ENCODE measurements at places on chromosomes 11 and 22. TPM values are rescaled to one million over a fixed set of nuclear protein-coding genes. Genes with fewer than 3 reads are reported as not detected.

DNA sequence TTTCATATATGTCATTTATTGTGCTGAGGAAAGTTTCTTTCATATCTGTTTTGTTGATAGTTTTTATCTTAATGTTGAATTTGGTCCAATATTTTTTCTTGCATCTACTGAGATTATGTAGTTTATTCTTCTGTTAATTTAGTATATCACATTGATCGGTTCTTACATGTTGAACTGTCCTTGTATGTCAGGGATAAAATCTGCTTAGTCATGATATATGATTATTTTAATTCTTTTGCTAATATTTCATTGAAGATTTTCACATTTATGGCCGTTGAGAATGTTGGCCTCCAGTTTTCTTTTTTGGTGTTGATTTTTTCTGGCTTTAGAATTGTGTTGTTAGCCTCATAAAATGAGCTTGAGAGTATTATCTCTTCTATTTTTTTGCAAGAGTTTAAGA, 31.2 kb upstream of the CHORDC1 start:
- no peak for DNase-seq
- no peaks in the 10 kb centered on the region for H3K36me3 ChIP-seq
- no peaks in the 10 kb centered on the region for H3K27me3 ChIP-seq
- H3K4me1 ChIP-seq = no peaks in the 10 kb centered on the region
- H3K27ac ChIP-seq = no peak overlapping the region

DNA sequence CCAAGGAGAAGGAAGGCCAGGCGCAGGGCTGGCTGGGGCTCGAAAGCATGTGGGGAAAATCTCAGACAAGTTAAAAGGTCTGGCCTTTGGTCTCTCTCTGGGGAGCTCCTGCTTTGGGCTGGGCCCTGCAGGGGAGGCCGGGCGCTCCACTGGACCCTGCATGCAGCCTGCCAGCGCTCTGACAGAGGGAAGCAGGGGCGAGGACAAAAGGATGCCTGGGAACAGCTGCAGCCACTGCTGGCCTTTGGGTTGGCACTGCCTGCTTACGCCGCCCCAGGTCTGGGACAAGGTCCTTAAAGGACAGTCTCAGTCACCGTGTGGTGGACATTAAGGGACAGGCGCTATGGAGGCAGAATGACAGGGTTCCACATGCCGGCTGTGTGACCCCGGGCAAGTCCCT, 56.4 kb upstream of the TTLL12 start:
- DNase-seq = no peak
- H3K27me3 ChIP-seq = peaks cover 30% of the 10 kb centered on the region
- no peaks in the 10 kb centered on the region for H3K36me3 ChIP-seq
- H3K4me3 ChIP-seq = no peak overlapping the region
- H3K4me1 ChIP-seq = no peaks in the 10 kb centered on the region

DNA sequence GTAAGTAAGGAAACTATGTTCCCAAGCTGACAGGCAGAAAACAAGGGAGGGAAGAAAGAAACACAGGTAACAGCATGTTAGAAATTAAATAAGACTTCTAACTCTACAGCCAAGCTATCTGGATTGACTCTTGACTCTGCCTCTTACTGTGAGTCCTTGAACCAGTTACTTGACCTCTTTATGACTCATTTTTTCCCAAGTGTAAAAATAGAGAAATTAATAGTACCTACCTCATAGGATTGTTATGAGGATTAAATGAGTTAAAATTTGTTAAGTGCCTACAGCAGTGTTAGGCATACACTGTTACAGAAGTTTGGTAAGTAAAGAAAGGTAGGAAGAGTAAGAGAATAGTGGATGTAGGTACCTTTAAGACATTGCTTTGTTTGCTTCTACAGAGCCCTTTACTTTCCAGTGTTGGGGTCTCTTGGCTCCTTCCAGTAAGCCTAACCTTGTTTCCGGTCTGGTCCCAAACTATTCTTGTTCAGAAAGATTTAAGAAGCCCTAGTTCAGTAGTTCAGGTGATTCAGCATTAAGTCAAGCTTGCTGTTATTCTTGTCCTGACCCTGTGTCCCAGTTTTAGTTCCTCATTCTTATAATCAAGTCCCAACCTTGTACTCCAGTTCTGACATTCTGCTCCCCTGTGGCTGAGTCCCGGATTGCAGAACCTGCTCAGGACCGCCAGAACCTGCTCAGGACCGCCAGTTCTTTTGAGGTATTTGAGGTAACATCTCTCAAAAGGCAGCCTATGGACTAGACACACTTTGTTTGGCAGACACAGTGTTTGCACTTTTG, 963.4 kb upstream of the CCDC90B start:
- no peaks in the 10 kb centered on the region for H3K36me3 ChIP-seq
- no peaks in the 10 kb centered on the region for H3K27me3 ChIP-seq
- H3K27ac ChIP-seq = no peak overlapping the region
- H3K4me1 ChIP-seq = no peaks in the 10 kb centered on the region
- no peak overlapping the region for H3K4me3 ChIP-seq
- DNase-seq = no peak

DNA sequence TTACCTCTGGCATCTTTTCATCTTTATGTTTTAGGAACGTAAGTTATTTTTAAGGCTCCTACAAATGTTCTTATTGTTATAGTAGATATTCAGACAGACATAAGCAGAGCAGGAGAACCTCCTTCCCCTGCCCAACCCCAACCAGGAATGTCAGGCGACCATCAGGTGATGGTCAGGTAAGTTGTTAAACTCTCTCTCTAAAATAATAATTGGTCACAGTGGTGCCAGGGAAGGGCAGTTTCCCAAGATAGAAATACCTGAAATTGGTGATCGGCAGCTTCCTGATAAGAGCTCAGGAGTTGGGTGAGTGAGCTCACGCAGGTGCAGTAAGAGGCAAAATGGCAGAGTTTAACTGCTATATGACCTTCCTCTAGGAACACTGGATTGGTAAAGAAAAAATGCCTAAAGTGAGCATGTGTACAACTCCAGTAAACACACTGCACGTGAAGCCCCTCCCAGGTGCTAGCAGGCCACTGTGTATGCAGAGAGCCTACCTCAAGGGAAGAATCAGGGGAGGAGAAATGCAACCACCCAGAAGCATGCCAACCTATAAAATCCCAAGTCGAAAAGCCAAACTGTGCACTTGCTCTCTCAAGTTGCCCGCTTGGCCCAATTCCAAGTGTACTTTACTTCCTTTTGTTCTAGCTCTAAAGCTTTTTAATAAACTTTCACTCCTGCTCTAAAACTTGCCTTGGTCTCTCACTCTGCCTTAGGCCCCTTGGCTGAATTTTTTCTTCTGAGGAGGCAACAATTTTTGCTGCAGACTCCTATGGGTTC, 273.9 kb downstream of the SBF2 start:
- no peaks in the 10 kb centered on the region for H3K27me3 ChIP-seq
- H3K4me3 ChIP-seq = no peak overlapping the region
- H3K36me3 ChIP-seq = no peaks in the 10 kb centered on the region
- no peak overlapping the region for H3K27ac ChIP-seq
- no peak for DNase-seq

- H3K27me3 ChIP-seq = peaks cover 7% of the 10 kb centered on the region
- DNase-seq = no peak
- H3K4me1 ChIP-seq = no peaks in the 10 kb centered on the region
- H3K27ac ChIP-seq = no peak overlapping the region
- H3K4me3 ChIP-seq = no peak overlapping the region
These were observed 4.7 kb downstream of the CSNK2A3 start for GRCh38 chr11:11348303-11348702.

GRCh38 chr22:37601540-37602442, 6.8 kb upstream of the GGA1 start:
- H3K27ac ChIP-seq = no peak overlapping the region
- no peaks in the 10 kb centered on the region for H3K27me3 ChIP-seq
- no peak for DNase-seq
- no peaks in the 10 kb centered on the region for H3K36me3 ChIP-seq
- peaks cover 20% of the 10 kb centered on the region for H3K4me1 ChIP-seq
- H3K4me3 ChIP-seq = no peak overlapping the region

DNA sequence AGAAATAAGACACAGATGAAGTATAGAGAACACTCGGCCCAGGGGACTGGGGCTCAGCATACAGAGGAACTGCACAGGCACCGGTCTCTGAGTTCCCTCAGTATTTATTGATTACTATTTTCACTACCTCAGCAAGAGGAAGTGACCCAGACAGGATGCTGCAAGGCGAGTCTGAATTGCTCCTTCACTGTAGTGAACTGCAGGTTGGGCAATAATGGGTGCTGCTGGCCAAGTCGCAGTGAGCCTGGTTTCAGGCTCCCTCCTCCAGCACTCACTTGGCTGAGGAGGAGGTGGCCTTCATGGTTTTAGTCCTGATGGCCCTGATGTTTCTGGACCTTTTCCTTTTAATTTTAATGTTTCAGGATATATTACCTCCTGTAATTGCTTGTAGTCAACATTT, 10.4 kb downstream of the OR52K2 start:
- DNase-seq = no peak
- H3K4me3 ChIP-seq = no peak overlapping the region
- H3K4me1 ChIP-seq = peaks cover 2% of the 10 kb centered on the region

GRCh38 chr22:32631507-32632255, 157.1 kb downstream of the FBXO7 start:
- DNase-seq = no peak
- peaks cover 13% of the 10 kb centered on the region for H3K27me3 ChIP-seq
- no peak overlapping the region for H3K27ac ChIP-seq
- H3K4me1 ChIP-seq = no peaks in the 10 kb centered on the region

The GLYAT gene
- not detected for total RNA-seq

The RASSF10 gene
- total RNA-seq = not detected

The TRIM5 gene
- total RNA-seq = 17.6 TPM
